ENCODE measurements at places on chromosomes 4 and X.

DNA sequence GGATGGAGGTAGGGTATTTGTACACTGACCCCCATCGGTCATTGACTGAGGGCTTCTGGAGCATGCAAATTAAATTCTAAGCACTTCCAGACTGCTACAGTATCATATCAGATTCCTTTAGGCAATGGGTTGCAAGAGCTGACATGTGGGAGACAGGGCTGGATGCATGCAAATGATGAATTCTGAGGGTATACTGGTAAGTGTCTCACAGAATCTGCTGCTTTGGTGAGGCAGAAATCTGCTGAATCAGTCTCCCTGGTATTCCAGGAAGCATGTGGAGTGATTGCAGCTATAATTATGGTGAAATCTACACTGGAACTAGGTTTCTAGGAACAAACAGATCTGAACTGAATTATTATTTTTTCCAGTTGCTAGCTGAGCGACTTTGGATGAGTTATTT is 684.9 kb upstream of the MAGEB2 start:
- DNase-seq = no peak

DNA sequence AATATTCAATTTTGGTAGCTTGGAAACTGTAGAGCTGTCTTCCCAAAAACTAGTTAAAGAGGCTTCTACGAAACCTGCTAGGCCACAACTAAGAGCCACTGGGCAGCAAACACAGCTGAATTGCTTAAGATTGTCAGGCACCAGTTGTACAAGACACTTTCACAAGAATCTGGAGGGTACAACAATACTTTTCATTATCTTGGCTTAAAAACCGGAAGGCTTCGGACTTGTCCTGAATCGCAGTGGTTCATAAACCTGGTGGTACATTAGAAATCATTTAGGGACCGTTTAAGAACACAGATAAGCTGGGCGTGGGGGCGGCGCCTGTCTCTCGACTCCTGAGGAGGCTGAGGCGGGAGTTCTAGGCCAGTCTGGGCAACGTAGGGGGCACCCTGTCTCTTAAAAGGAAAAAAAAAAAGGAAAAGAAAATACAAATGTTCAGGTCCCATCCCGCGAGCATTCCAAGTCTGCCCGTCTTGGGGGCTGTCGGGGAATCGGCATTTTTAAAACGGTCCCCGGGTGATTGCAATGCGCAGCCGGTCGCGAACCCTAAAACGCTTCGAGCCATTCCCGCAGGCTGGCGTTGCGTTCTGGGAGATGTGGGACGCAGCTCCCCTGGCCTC is 763 bp downstream of the PYURF start:
- DNase-seq = no peak

DNA sequence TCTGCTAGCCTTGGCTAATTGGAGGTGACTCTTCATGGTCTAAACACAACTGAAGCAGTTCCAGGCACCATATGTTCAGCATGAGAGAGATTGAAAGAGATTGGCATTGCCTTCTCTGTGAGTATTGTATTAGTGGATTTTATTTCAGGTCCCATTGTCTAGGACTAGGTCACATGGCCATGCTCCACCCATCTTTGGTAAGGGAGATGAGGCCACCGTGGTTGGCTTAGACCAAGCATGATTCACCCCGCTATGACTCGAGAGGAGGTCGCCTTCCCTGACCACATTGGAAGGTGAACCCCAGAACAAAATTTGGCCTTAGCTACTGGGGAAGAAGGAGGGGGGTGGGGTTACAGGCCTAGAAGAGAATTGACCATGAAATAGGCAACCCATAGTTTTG is 109.9 kb upstream of the BCOR start:
- DNase-seq = no peak

GRCh38 chrX:39896951-39897740 is 200.6 kb downstream of the BCOR start:
- DNase-seq = no peak

GRCh38 chr4:76569706-76570105 is 134.7 kb downstream of the SHROOM3 start:
- DNase-seq = no peak

GRCh38 chr4:139921429-139922184 is 232.4 kb downstream of the MAML3 start:
- DNase-seq = no peak

- peak; percentile 2 for DNase-seq
Measured at GRCh38 chrX:38860106-38861013, 59.1 kb downstream of the MID1IP1 start.

- no peak for DNase-seq
Measured at GRCh38 chr4:134687646-134688628, 486.3 kb upstream of the PABPC4L start.

GRCh38 chr4:83709627-83710026 is 173.7 kb downstream of the GPAT3 start:
- no peak for DNase-seq

GRCh38 chr4:13533670-13534343 is 10.5 kb downstream of the NKX3-2 start:
- DNase-seq = no peak

- no peak for DNase-seq
Measured at GRCh38 chr4:101989551-101989950, 199.0 kb downstream of the BANK1 start.

- no peak for DNase-seq
Measured at GRCh38 chr4:176726803-176727202, 65.9 kb downstream of the VEGFC start.
